ENCODE measurements at places on chromosomes 7 and 10. TPM values are rescaled to one million over a fixed set of nuclear protein-coding genes. Genes with fewer than 3 reads are reported as not detected.

DNA sequence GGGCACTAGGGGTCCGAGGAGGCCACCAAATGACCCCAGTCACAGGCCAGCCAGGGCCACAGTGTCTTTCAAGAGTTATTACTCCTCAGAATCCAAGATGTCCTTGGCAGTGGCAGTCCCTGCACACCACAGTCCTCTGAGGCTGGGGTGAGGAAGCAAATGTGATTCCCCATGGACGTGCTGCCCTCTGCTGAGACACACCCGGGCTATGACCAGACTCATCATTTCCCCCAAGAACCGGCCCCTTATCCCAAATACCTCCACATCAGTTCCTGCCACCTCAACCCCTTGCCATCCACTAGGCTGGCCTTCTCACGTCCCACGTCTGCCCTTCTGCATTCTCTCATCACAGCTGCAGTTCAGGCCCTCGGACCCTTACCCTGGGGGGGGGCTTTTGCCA is 5.0 kb downstream of the PRKAG2 start:
- DNase-seq, result no peak

DNA sequence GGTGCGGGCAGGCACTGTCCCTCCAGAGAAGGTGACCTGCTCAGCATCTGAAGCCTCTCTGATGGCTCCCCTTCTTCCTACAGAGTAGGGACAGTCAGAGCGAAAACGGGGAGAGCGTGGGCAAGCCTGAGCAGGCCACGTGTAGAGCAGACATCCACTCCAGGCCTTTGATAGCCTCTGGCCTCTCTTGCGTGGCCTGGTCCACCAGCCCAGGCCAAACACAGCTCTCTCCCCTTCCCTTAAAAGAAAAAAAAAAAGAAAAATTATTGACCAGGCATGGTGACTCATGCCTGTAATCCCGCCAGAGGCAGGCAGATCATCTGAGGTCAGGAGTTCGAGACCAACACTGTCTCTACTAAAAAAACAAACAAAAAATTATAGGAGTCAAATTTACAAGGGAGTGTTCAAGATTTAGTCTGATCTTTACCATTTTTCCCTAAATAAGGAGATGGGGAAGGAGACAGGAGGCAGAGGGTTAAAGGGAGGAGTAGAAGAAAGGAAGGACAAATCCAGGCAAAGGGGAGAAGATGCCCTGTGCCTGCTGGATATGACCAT is 84.8 kb downstream of the PLXNA4 start:
- no peak for DNase-seq

DNA sequence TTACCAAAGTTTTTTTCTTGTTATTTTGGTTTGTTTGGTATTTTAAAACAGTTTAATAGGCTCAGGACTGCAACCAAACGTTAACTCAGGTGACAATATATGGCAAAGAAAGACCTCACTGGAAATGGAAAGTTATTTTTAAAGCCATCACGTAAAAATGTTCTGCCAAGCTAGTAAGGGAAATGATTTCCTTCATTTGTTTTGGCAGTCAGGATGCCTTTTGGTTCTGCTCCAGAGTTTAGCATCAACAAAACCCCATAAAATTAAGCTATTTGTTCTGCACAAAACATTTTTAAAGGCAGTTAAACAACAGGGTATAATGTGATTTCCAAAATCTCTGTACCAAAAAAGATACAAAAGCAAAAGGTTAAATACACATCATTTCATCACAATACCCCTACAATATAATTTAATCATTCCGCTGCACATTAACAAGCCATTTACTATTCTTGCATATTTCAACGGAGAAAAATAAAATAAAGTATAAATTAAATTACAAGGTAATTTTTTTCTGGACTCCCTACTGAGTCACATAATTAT is 172.4 kb downstream of the SEMA3E start:
- no peak for DNase-seq

GRCh38 chr10:79178614-79179163 is 109.9 kb downstream of the ZMIZ1 start:
- DNase-seq, result peak; percentile 77

GRCh38 chr10:48938281-48938680 is 1.4 kb downstream of the LRRC18 start:
- no peak for DNase-seq

- DNase-seq, result peak; percentile 21
Measured at GRCh38 chr10:132207536-132208461, 21.1 kb downstream of the DPYSL4 start.

GRCh38 chr10:103811463-103811862 is 43.9 kb downstream of the SH3PXD2A start:
- DNase-seq, result no peak

GRCh38 chr10:71964098-71964742 is at the start of gene CHST3:
Gene CHST3 (plus strand): TSS chr10:71964395. CDS start chr10:72005843, 41,448 bp downstream.
- peak; percentile 90 for DNase-seq

GRCh38 chr10:23253780-23254179 is 61.7 kb downstream of the PTF1A start:
- no peak for DNase-seq

GRCh38 chr7:148434181-148434757 is 156.3 kb upstream of the C7orf33 start:
- no peak for DNase-seq

DNA sequence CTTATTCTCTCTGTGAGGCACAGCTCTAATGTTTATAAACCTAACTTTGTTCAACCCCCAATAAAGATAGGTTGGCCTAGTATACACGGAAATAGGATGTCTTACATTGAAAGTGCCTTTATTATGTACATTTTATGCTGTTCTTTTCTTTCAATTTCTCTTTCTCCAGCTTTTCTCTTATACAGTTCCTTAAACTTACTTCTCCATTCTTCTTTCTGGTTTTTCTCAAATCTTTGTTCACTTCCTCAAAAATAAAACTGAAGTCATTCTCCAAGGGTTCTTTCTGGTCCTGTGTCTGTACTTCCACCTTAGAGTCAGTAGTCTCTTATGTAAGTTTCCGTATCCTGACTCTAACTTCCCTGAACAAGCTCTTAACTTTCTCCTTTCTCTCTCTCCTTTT is 29.2 kb upstream of the NAMPT start:
- no peak for DNase-seq

GRCh38 chr10:125060026-125060425 is 100.3 kb downstream of the CTBP2 start:
- no peak for DNase-seq

- DNase-seq, result no peak
Measured at GRCh38 chr7:106518967-106519366, 142.0 kb downstream of the CCDC71L start.

GRCh38 chr7:108170251-108170650 is 40.1 kb upstream of the LAMB4 start:
- no peak for DNase-seq

- DNase-seq, result no peak
Measured at GRCh38 chr10:43261578-43262396, 5.1 kb downstream of the RASGEF1A start.

GRCh38 chr10:75427951-75428350 is 3.5 kb upstream of the LRMDA start:
- no peak for DNase-seq

GRCh38 chr10:132834311-132834761 is 48.4 kb upstream of the NKX6-2 start:
- DNase-seq, result no peak

DNA sequence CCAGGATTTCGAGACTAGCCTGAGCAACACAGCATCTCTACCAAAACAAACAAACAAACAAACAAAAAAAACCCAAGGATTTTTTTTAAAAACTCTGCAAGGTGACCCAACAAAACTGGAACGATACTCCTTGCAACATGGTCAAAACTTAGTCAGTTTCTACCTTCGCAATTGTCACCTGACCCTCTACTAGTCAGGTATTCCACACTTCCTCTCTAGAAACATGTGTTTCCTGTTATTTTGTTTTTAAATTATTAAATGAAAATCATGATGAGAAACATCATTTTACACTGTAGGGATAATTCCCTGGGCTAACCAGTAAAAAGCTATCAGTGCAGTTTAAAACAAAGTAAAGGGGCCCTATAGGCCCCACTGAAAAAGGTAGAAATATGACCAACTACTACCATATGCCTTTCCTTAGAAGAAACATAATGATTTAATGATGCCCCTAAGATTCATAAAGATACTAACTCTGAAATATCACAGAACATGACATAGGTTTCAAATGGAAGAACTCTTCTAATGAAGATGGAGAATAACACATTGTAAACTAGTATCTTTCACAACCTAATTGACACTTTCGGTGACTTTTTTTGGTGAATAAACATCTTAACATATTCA is 8.7 kb downstream of the BRAF start:
- DNase-seq, result no peak

- DNase-seq, result no peak
Measured at GRCh38 chr7:41256186-41256945, 446.5 kb downstream of the INHBA start.

Gene EPO
- total RNA-seq, result not detected

Gene VIPR2
- 9.5 TPM for total RNA-seq

Gene PON1
- not detected for total RNA-seq

Gene ZNF365
- total RNA-seq, result 4.1 TPM

Gene ZNF485
- total RNA-seq, result 2.0 TPM

Gene AKR1C8
- total RNA-seq, result not detected

Gene LRRC4
- 5.6 TPM for total RNA-seq

Gene RTKN2
- 0.17 TPM for total RNA-seq

Gene JCAD
- 41.9 TPM for total RNA-seq

Gene ENTPD7
- 5.5 TPM for total RNA-seq

Gene NME8
- total RNA-seq, result not detected
